Hepatic stellate cell (primary cell): ENCODE measurements at places on chromosomes 13 and 19.

- no peak for DNase-seq
Observed at GRCh38 chr13:82220641-82221040, 1661.6 kb downstream of the SLITRK1 start.

DNA sequence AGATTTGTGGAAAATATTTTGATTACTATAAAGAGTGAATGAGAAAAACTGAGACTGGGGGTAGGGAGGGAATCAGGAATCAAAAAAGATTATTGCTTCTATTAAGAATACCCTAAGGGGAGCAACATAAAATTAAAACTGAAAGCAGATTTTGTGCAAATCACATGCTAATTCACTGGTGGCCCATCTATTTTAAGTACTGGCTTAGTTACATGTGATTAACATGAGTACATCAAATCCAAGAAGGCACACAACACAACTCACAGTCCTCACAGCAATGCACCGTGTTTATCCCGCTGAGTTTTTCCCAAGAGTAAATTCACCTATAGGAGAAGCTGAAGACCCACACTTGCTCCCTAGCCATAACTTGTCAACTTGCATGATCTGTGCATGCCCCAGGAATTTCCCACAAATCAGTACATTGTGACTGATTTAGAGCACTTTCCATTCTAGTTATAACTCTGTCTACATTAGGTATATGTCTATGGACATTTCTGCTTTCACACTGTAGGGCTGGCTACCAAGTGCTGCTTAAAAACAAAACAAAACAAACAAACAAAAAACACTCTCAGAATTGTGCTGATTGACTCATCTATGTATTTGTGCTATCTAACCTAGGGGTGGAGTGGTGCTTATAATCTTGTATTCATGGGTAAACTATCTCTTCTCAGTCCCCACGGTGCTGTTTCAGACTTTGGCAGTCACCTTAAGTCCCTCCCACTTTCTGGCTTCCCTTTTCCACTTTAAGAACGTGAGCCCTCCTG lies 24.3 kb downstream of the AMER2 start:
- DNase-seq, result no peak

- DNase-seq, result no peak
Observed at GRCh38 chr13:79398127-79398526, 7.9 kb downstream of the RBM26 start.

DNA sequence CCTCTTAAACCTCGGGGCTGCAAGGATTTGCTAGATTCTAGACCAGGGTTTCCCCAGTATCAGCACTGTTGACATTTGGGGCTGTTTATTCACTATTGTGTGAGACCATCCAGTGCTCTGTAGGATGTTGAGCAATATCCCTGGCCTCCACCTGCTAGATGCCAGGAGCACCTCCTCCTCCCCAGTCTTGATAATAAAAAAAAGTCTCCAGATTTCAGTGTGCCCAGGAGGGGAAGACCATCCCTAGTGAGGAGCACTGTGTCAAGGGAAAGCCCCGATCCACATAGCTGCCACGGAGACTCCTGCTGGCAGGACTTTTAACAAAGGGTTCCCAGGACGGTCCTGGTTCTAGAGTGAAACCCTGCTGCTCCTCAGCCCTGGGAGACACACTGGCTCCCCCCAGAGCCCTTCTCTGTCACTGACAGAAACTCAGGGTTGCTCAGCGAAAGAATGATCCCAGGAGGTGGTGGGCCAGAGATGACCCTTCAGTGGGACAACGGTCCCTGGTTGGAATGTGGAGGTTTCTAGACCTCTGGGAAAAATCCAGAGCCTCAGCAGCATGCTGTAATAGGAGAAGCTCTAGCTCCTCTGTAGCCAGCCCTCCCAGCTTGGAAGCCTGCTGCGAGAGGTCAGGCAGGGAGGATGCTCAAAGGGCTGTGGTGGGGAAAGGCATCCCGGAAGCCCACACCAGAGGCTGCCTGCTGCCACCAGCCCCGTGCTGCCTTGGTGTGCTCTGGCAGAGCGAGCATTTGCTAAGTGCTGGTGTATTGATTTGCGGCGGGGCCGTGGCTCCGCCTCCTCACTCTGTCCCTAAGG lies 20.3 kb downstream of the LYL1 start:
- peak; percentile 62 for DNase-seq

DNA sequence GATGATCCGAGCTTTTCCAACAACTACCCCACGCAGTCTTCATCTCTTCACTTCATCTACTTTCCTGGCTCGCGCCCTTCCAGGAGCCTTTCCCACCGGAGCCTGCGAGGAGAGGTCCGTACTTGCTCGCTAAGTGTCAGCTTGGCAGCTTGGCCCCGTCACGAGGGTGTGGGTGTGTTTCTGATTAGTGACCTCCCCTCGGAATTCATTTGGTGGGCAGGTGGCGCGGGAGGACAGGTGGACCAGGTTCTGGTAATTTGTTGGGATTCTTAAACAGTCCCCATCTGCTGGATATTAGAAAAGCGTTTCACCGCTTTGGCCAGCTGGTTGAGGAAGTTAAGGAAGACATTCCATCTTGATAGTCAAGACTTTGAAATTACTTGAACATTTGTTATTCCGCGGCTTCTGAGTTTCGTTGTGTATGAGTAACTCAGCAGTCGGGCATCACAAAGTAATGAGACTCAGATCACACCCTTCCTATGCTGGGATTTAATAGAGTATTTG lies 515 bp downstream of the UFM1 start:
- peak; percentile 19 for DNase-seq

DNA sequence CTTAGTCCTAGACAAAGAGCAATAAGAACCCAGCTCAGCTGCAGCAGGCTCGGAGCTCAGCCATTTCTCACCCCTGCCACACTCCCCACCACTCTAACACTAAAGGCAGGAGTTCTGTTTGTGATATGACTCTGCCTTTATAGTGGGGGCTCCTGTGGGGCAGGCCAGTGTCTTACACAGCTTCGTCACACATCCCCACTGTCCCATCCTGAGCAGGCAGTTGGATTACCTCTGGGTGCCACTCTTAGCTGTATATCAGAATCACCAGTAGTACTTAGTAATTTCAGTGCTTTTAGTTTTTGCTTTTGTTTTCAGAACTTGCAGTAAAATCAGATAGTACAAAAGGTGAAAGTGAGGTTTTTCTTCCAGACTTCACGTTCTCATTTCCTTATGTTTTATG lies 16.8 kb downstream of the SAMD4B start:
- no peak for DNase-seq

DNA sequence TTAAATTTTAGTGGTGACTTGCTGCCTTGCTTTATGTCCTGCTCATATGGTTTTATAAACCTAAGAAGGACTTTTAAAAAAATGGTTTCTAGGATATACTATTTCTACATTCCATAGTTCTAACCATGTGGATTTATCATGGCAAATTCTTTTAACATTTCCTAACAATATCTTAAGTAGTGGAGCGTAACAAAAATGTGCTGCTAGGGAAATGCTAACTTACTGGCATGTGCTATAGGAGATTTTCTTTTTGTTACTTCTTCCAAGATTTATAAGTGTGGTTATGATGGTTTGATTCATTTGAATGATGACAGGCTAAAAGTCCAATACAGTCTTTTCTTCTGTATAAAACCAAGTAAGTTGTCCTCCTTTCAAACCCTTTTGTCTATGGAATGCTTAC lies 713.7 kb downstream of the SLITRK1 start:
- DNase-seq, result no peak

- DNase-seq, result no peak
Observed at GRCh38 chr19:47381653-47382279, 32.7 kb downstream of the DHX34 start.

DNA sequence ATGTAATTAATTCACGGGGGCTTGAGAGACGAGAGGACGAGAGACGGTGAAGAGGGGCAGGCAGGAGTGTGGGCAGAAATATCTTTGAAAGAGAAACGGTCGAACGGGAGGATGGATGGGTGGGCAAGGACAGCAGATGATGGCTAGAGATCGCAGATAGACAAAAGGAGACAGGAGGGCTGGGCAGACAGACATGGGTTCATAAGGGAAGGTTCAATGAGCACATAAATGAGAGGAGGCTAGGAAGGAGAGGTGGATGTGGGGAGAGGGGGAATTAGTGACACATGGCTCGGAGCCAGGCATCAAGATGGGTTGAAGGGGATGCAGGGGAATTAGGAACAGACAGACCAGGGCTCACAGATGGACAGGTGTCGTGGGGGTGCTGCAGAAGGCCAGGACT lies 1.1 kb downstream of the SYT3 start:
- no peak for DNase-seq

GRCh38 chr13:23458989-23459388 lies 25.5 kb upstream of the SACS start:
- no peak for DNase-seq

DNA sequence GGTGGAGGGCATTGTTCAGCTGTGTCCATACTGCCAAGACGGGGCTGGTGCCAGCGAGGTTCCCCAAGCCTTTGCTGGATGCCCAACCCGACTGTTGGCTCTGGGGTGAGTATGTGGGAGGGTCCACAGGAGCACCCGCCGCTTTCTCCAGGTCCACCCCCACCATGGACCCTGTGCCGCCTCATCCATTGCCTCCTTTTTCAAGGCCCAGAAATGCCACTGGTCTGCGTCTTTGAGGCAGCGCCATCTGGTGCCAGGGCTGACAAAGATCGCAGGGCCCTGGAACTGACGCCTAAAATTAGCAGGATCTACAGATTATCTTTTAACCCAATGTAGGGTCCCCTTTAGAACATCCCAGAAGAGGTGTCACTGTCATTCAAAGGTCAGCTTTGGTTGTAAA lies 34.6 kb downstream of the NFIX start:
- DNase-seq, result no peak

DNA sequence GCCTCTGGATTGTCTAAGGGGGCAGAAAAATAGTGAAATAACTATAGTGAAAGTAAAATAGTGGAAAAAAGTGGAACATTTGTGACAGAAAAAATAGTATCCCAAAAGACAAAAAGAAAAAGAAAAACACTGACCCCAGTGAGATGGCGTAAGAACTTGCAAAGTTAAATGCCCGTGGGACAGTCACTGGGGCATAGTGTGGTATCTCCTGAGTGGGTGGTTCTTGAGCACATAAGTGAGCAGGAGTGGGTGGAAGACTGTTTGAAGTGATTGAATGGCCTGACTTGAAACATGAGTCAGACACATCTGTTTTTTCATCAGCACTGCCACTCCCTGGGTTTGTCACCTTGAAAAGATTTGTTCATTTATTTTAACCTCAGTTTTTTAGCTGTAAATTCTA lies 2.5 kb downstream of the ZNF430 start:
- no peak for DNase-seq

DNA sequence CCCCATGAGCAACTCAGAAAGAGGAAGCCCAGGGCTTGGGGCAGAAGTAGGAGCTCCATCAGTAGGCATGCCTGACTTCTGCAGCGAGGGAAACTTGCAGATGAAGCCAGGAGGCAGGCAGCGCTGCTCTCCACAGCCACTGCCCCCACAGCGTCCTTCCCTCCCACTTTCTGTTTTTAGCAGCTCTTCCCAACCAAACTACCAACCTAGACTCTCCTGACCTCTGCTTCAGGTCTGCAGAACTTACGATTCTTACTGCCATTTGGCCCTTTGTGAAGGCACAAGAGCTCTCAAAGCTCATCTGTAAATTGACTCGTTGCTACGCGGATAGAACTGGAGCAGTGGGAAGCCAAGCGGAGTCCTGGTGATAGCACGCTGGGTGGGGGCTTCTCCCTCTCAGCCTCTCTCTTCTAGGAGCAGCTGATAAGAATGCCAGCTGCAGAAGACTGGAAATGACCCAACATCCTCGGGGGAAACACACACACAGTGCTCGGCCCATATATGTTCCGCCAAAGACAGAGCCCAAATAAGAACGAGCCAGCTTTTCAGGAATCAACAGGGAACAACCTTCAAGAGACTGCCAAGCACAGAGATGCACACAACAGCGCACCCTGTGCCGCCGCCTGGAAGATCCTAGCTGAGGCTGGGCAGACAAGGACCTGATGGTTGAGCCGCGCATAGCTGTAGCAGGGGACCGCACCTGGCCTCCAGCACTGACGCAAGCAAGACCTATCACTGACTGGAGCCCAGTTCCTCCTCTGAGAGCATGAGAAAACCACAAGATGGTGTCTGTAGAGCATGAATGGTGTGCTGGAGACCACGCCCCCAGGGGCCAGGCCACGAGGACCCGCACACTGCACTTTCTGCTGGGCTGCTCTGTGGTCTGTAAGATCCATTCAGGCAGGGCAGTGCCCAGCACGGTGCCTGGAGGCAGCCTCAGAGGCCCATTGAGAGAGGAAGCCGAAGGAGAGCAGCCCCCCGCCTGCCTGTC lies 15.9 kb upstream of the SLC35E1 start:
- peak; percentile 34 for DNase-seq

DNA sequence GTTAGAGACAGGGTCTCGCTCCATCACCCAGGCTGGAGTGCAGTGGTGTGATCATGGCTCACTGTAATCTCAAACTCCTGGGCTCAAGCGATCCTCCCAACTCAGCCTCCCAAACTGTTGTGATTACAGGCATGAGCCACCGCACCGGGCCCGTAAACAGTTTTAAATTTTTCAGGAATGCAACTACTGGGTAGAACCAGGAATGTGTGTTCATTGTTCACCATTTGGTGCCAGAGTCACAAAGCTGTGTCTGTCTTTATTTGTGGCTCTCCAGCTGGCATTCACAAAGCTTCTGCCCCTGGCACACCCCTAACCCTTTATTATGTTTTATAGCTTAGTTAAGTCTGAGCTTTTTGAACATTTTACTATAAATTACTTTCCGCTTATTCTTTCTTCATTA lies 19.8 kb upstream of the ACP7 start:
- DNase-seq, result no peak

- DNase-seq, result peak; percentile 55
Observed at GRCh38 chr13:97855570-97856303, 97.7 kb upstream of the IPO5 start.

GRCh38 chr13:44904967-44905366 lies 84.3 kb downstream of the NUFIP1 start:
- peak; percentile 68 for DNase-seq

DNA sequence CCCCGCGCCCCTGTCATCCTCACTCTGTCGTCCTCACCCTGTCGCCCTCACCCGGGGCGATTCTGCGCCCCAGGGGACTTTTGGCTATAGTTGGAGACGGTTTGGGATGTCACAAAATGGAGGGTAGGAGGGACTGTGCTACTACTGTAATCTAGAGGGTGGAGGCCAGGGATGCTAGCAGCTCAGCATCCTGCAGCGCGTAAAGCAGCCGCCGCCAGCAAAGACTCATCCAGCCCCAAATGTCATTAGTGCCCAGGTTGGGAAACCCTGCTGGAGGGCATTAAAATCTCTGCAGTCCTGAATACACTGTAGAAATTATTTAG lies 362 bp downstream of the ZNF557 start:
- peak; percentile 20 for DNase-seq

- DNase-seq, result no peak
Observed at GRCh38 chr13:62038214-62038613, 622.6 kb upstream of the PCDH20 start.

DNA sequence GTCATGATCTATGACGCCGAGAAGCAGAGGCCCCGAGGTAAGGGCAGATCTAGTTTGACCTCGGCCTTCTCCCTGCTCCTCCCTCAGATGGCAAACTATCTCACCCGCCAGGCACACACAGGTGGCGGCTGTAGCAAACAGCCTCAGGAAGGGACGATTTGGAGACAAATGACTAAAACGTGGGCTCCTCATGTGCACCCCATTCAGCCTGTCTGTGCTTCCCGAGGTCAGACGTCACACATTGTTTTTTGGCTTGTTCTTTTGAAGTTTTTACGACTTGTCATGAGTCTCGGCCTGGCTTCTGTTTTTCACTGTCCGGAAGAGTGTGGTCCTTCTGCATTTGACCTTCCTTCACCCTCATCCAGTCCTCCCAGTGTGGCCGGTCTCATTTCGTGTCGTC lies 15.0 kb downstream of the DAZAP1 start:
- no peak for DNase-seq

- DNase-seq, result no peak
Observed at GRCh38 chr19:40813182-40813581, 14.2 kb downstream of the EGLN2 start.
